Activated CD4-positive, alpha-beta T cell treated with anti-CD3 and anti-CD28 coated beads for 48 hours (primary cell): ENCODE measurements at places on chromosomes 16 and 17.
A peak's percentile ranks its signal among the peaks of the same experiment; 100 is the strongest.

DNA sequence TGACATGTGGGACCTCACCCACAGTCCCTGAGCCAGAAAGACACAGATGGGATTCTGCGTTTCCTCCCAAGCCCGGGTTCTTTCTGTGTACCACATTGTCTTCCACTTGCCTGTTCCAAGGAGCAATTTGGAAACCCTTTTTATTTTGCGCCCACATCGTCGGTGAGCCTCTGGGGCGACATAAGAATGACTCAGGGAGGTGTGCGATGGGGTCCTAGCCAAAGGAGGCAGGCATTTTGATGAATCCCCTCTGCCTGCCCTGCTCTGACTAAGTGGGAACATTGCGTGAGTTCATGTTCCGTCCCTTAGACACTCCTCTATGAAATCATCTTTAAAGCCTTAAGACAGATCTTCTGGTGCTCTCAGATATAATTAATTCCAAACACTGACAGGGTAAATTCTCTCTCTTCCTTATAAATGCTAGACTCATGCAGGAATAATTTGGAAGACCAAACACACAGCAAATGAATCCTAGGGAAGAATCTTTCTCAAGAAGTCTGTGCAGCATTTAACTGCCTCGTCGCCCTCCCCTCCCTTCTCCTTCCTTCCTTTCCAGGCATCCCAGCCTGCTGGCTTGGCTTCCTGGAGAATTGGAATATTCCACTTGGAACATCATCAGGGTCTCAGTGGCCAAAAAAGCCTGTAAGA, 52.7 kb upstream of the FOXF1 start:
- no peak for DNase-seq

DNA sequence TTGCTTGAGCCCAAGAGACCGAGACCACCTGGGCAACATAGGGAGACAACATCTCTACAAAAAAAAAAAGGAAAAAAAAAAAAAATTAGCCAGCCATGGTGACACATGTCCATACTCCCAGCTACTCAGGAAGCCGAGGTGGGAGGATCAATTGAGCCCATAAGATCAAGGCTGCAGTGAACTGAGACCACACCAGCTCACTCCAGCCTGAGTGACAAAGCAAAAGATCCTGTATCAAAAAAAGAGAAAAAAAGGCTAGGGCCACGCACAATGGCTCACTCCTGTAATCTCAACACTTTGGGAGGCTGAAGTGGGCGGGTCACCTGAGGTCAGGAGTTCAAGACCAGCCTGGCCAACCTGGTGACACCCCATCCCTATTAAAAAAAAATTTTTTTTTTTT, 13.8 kb downstream of the SUMO2 start:
- no peak for DNase-seq

DNA sequence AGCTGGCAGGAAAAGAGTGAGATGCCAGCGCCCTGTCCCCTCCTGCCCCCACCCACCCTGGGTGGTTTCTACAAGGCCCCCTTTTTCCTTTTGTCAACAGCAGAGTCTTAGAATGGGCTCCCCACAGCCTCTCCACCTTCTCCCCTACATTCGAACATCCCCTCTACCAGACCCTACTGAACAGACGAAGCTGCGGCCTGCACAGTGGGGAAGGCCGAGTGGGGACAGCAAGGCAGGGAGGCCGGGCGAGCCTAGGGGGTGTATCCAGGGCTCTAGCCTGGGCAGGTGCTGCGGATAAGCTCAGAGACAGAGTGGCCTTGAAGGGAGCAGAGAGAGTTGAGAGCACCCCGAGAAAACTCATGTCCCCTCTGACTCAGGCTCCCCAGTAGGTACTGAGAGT, 7.4 kb downstream of the ZACN start:
- no peak for DNase-seq

DNA sequence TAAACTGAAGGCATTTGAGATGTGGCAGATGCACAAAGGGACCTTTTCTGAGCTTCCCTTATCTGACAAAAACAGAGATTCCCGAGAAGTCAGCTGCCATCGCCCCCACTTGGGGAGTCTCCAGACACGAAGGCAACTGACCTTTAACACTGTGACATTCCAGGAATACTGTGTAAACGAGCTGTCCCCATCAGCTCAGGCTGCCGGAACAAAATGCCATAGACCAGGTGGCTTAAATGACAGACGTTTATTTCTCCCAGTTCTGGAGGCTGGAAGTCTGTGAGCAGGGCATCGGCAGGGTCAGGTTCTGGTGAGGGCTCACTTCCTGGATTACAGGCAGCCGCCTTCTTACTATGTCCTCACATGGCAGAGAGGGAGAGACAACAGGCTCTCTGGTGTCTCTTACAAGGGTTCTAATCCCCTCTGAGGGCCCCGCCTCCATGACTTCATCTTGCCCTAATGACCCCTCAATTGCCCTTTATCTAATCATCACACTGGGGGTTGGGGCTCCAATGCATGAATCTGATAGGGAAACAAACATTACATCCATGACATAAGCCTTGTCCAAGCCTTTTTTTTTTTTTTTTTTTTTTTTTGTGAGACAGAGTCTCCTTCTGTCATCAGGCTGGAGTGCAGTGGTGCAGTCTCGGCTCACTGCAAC, 178.5 kb upstream of the RPL38 start:
- no peak for DNase-seq

- DNase-seq: no peak
Measured at GRCh38 chr16:66247516-66248481, 118.7 kb upstream of the CDH5 start.

- DNase-seq: no peak
Measured at GRCh38 chr17:6387858-6388257, 47.1 kb downstream of the AIPL1 start.

- no peak for DNase-seq
Measured at GRCh38 chr16:12324152-12324551, 347.6 kb downstream of the SNX29 start.

DNA sequence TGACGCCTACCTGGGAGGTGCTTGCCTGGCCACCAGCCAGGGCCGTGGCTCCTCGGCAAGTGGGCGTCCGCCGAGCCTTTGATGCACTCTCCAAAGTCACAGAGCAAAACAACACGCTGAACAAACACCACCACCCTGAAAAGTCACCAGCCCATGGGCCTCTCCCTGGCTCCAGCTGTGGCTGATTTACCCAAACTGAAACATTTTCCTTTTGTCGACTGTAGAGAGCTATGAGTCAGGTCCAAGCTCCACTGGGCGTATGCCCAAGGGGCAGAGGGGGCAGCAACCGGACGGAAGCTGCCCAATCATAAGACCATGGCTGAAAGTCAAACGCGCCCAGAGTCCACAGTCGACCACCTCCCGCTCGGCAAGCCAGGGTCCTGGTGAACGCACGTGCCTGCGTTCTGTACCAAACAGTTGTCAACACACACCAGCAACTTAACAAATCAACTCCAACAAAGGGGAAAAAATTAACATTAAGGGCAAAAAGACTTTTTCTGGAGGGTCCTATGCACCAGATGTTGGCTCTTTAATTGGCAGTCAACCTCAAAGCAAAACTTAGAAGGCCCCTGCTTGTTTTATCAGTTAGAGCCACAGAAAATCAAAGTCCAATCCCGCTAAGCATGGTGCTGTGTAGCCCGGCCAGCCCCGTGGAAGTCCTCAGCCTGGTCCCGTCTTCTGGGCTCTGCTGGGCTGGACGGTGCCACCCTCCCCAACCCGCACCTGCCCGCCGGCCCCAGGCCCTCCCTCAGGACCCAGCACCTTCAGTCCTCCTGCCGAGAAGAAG, 47.3 kb downstream of the TBC1D16 start:
- DNase-seq: peak; percentile 19

- DNase-seq: no peak
Measured at GRCh38 chr17:9924735-9925191, 19.7 kb upstream of the RCVRN start.

- DNase-seq: no peak
Measured at GRCh38 chr17:60506312-60506711, 19.7 kb downstream of the APPBP2 start.

- no peak for DNase-seq
Measured at GRCh38 chr17:219696-220095, 38.2 kb upstream of the DOC2B start.

- no peak for DNase-seq
Measured at GRCh38 chr16:35398180-35398579, 1938.8 kb downstream of the TP53TG3F start.

- DNase-seq: peak; percentile 24
Measured at GRCh38 chr17:75856062-75856756, 1.1 kb upstream of the WBP2 start.

DNA sequence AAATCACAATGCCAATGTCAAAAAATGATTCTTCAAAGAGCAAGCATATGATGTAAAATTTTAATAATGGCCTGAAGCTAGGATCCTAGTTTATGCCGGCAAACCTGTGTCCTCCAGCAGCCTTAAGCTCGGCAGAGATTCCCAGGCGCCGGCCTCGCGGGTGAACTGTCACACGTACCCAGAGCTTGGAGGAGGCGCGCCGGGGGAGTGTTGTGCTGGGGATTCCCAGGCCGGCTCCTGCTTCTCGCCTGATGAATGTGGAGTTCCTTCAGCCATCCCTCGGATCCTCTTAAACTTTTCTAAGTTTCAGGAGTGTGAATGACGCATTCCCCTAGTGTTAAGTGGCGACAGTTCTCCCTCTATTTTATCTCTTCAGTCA, 19.1 kb upstream of the NTN1 start:
- DNase-seq: no peak

DNA sequence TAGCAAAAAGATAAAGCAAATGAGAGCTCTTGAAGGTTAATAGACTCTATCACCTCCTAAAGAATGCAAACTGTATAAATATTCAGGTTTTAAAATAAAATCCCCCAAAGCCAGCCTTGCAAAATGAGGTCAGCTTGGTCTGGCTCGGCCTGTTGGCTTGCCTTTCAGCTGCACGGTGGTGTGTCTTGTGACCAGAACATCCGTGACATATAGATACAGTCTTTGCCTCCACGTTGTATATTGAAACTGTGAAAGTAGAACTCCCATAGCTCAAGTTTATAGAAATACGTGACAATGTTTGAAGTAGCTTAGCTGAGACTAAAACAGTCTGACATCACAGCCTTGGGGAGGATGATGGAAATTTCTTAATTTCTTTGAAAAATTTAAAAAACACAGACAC, 236.6 kb upstream of the MYOCD start:
- DNase-seq: no peak

DNA sequence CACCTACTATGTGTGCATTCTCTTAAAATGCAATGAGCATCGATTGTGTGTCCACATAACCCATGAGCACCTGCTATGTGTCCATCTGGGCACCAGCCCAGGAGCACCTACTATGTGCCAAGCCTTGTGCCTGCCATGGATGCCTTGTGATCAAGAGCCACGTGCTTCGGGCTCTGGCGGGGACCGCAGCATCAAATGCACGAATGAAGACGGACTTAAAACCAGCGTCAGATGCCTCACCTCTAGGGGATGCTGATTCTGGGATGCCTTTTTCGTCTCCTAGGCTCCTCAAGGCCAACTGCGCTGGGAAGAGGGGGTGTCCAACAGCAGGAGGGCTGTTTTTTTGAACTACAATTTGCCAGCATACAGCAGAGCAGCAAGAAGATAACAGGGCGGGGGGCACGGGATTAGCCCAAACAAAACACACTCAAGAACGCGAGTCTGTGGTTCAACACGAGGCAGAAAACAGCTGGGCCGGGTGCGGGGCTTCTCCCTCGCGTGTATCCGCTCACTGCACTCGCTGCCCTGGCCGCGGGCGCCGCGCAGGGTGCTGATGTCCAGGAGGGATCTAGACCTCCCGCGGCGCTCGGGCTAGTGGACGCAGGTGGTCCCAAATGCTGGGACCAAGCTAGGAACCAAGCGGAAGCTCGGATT, 1.2 kb upstream of the GLIS2 start:
- peak; percentile 46 for DNase-seq

GRCh38 chr16:3879258-3879886, 1.1 kb downstream of the CREBBP start:
- peak; percentile 44 for DNase-seq

DNA sequence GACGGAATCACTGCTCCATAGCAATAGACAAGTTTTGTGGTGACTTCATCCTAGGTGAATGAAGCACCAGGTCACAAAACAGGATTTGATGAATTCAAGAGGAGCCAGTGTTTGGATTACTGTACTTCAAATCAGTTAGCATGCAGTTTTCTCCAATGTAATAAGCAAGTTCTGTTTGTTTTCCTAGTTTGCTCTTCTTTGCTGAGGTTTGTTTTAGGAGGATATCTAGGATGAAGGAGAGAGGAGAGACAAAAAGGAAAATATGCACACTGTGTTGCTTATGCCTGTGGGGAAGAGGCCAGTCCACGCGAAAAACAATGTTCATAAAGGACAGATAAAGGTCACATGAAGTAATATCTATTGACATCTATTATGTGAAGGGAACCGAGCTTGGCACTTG, 9.0 kb downstream of the KRT37 start:
- no peak for DNase-seq

DNA sequence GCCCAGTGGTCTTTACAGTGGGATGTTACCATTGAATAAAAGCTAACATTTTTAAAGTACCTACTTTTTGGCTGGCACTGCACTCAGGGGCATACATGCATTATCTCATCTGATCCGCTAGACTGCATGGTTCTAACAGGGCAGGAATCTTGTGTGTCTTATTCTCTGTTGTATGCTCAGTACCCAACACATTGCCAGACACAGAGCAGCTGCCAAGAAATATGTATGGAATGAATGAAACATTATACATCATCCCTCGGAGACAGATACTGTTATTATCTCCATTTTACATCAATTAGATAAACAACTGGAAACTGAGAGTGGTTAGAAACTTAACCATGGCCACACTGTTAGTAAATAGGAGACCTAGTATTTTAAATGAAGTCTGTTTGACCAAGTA, 74.1 kb upstream of the CDH11 start:
- no peak for DNase-seq

DNA sequence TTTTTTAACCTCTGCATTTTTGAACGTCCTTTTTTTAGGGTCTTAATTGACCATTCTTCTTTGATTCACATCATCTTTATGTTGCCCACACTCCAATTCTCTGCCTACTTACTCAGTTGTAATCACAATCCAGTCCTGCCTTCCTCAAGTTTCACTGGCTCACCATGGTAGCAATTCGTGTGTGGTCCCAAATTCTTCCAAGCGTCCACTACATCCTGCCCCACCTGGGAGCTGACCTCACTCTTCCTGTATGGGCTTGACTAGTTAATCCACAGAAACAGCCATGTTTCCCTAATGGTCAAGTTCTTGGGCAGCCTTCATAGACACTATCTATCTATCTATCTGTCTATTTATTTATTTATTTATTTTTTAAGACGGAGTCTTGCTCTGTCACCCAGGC, 7.1 kb downstream of the TLCD2 start:
- no peak for DNase-seq

- no peak for DNase-seq
Measured at GRCh38 chr17:70855401-70856054, 686.2 kb downstream of the KCNJ2 start.

GRCh38 chr16:64841482-64841881, 280.4 kb downstream of the CDH11 start:
- no peak for DNase-seq
